ENCODE measurements at places on chromosomes 5 and 9. TPM values are rescaled to one million over a fixed set of nuclear protein-coding genes. Genes with fewer than 3 reads are reported as not detected.

DNA sequence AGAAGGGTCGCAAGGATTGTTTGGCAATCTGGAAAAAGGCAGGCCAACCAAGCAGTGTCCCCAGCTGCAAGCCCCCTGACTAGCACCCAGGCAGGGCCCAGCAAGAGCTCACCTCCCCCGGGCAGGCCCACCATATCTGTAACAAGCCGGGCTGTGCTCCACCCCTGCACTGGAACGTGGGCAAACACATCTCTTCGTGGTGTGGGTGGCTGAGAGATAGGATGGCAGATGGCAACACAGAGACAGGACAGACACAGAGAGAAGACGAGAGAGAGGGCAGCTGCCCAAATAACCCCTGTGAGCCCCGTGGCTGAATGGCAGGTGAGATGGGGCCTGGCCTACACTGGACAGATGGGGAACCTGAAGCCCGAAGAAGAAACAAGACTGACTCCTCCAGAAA lies 9.4 kb downstream of the BBLN start:
- no peak for DNase-seq

The SLC36A2 gene
- 3.1 TPM for total RNA-seq

The GDA gene
- total RNA-seq = 1.8 TPM

DNA sequence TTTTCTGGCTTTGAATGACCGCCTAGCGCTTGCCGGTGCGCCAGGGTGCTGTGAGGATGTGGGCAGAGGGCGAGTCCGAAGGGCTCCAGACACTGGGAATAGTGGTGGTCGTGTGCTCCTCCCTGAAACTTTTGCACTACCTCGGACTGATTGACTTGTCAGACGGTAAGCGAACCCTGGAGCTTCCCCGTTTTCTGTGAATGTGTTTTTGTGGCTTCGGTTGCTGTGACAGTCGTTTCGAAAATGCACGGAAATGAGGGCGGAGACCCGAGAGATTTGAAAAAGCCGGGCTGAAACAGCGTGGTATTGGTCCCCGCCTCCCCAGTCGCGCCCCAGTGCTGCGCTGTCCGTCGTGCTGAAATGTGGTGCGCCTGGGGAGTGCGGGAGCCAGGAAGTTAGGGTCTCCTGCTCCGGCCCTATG lies 102.5 kb upstream of the GABRP start:
- DNase-seq = peak; percentile 80

- DNase-seq = no peak
These were observed 103.2 kb downstream of the AK8 start for GRCh38 chr9:132774886-132775285.
